Osteocyte (in vitro differentiated cells): ENCODE measurements at places on chromosomes 11 and 22.

GRCh38 chr11:6402061-6402470 is 11.8 kb downstream of the SMPD1 start:
- no peak for DNase-seq

DNA sequence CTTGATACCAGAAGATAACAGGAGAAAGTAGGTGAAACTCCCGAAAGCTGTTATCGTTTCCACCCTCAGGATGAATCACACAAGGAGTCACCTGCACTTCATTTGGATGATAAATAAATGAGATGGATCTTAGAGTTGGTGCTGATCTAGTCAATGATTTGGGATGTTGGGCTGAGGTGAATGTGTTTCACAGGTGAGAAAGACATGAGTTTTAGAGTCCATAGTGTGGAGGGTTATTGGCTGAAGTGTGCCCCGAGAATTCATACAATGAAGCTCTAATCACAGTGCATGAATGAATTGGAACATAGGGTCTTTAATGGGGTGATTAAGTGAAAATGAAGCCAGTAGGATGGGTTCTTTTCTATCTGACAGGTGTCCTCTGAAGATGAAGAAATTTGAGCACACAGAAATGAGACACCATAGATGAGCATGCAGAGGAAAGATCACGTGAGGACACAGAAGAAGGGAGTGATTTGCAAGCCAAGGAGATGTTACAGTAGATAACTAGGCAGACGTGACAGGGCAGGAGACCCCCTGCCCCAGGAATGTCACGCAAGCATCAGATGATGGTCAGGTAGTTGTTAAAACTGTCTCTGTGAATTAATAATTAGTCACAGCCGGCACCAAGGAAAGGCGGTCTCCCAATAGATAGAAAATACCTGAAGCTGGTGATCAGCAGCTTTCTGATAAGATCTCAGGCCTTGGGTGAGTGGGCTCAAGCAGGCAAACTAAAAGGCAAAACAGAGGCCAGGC is 60.3 kb upstream of the IGLL5 start:
- DNase-seq, result no peak

DNA sequence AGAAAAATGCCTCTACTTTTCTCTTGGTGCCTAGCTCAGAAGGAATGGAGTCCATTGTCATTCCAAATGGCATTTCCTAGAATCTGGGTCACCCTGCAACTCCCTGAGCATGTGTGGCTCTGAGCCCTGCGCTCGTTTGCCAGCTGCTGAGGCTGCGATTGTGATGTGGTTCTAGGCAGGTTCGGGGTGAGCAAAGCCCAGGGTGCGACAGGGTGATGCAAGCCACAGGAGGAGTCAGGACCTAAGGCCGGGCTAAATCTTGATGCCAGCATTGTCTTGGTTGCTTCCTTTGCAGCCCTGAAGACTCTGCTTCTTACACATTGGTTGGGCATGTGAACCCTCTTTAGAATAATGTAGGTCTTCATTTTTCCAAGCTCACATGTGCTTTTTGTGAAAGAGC is 131.0 kb downstream of the MORC2 start:
- DNase-seq, result peak; percentile 40

DNA sequence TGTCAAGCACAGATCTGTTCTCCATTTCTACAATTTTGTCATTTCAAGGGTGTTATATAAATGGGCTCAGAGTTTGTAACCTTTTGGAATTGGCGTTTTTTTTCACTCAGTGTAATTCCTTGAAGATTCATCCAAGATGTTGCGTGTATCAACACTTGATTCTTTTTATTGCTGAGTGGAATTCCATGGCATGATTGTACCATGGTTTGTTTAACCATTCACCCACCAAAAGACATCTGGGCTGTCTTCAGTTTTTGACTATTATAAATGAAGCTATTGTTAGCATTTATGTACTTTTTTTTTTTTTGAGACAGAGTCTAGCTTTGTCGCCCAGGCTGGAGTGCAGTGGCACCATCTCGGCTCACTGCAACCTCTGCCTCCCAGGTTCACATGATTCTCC is 2.9 kb downstream of the OOSP1 start:
- DNase-seq, result no peak

GRCh38 chr11:126355926-126356897 is 726 bp downstream of the ST3GAL4 start:
- peak; percentile 89 for DNase-seq

- no peak for DNase-seq
Measured at GRCh38 chr11:76035020-76035419, 171.3 kb downstream of the WNT11 start.

GRCh38 chr22:41772645-41773044 is 27.8 kb upstream of the CCDC134 start:
- no peak for DNase-seq

DNA sequence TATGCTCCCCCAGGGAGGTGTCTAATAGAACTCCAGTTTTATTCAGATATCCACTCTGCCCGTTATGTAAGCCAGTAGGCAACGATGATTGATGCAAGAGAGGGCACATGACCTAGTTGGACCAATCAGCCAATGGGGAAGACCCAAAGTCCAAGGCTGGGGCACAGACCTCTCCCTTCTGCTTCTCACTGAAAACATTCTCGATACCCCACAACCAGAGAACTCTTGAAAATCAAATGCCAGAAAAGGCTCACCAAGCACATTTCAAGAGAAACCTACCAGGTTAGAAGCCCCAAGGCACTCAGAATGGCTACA is 7.4 kb downstream of the HIRA start:
- DNase-seq, result no peak

DNA sequence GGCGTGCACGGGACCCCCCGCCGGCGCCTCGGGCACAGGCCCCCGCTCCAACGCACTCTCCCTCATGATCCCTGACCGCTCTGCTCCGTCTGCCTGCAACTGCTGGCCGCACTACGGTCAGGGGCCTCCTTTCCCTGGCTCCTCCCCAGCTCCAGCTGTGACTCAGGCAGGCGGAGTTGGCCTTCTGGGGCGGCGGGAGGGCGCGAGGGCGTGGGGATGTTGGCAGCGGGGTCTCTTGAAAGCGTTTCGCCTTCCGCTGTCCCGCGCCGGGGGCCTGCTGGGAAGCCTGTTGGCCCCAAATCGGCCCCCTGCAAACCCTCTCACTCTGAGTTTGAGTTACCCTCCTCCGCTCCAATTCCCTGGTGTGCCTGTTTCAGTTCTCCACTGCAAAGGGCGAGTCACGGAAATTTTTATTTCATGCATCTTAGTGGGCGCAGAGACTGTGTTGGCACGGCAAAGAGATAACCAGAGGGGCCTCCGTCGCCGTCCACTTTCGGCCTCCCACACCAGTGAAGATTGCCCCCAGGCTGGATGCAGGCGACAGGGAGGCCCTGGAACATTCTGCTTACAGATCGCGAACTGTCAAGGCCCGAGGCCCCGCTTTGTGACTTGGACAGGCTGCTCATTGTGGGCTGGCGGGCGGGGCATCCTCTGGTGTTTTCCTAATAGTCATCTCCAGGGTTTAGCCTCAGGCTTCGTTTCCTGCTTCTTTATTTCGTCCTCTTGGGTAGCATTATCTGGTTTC is at the start of gene CAVIN3:
Gene CAVIN3 (minus strand): TSS at position 91 of the 745 bp plus-strand sequence. CDS start 25 bp downstream, at position 66.
- DNase-seq, result peak; percentile 88

DNA sequence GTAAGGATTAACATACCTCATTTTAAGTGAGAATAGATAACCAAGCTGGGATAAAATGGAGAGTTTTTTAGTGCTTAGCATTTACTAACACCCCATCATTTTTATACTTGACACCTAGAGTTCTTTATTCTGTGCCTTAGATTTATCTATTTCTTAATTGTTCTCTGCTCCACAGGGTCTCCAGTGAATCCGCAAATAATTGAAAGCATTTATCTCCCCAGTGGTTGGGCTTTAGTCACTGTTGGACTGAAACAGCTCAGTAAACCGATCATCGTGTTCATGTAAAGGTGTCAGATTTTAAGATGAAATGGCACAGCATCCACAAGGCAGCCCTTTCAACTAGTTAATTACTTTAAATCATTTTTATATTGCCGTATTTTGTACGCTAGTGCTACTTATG is 17.8 kb upstream of the GRIA4 start:
- no peak for DNase-seq

DNA sequence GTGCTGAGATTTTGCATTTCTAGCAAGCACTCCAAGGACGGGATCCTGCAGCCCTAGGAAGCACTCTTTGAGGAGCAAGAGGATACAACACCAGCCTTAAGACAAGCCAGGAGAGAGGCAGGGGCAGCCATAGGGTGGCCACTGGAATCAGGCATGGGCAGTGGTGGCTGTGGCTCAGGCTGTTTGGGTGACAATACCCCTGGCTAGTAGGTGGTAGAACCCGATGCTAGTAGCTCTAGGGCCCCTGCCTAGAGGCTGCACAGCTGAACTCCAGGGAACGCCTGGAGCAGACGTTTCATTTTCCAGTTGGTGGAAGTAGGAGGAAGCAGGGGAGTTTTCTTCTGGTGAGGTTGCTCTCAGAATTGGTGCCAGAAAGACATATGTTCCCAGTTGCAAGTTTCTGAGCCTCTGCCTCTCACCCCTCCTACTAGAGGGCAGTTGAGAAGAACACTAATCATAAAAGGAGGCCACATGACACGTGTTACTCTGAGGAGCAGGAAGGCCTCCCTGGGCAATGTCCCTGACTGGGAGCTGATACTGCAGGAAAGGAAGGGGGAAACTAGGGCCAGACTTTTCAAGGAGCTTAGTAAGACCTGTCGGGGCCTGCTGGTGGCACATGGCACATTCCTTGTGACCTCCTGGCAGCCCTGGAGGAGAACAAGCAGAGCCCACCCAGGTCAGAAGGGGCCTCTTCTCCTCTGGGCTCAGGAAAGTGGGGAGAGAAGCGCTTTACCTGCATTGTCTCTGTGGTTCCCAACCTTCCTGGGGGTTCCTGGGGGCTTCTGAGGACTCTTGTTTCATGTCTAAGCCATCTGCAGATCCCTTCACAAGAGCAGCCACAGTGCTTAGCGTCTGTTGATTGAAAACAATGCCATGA is 56.6 kb upstream of the DRD2 start:
- DNase-seq, result no peak

- DNase-seq, result no peak
Measured at GRCh38 chr11:57500515-57500914, 15.0 kb downstream of the SLC43A1 start.

GRCh38 chr11:10680956-10681487 is 12.5 kb downstream of the IRAG1 start:
- DNase-seq, result peak; percentile 60

GRCh38 chr11:613369-613968 is 2.3 kb downstream of the IRF7 start:
- no peak for DNase-seq

DNA sequence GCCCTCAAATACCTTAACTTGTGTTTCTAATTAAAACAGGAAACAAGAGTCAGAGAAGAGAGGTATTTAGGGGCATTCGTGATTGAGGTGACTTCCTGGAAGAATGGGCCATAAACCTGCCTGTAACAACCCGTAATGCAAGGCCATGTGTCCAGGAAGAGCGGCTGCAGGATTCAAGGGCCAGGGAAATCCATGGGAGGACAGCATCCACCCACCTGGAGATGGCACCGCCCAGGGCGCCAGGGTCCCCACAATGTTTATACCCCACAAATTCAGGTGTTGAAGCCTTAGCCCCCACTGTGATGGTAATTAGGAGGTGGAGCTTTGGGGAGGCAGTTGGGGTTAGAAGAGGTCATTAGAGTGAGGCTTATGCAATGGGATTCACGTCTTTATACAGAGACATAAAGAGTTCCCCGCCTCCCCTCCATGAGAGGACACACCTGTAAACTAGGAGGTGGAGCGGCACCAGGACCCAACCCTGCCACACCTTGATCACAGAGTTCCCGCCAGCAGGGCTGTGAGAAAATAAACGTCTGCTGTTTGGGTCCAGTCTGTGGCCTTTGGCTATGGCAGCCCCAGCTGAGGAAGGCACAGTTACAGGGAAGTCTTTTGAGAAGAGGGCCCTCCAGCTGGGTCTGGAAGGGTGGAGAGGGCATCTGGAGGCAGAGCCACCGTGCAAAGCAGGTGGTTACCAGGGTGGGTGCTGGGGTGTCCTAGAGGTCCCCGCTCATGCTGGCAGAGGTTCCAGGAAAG is 1394.3 kb downstream of the TBC1D22A start:
- no peak for DNase-seq

DNA sequence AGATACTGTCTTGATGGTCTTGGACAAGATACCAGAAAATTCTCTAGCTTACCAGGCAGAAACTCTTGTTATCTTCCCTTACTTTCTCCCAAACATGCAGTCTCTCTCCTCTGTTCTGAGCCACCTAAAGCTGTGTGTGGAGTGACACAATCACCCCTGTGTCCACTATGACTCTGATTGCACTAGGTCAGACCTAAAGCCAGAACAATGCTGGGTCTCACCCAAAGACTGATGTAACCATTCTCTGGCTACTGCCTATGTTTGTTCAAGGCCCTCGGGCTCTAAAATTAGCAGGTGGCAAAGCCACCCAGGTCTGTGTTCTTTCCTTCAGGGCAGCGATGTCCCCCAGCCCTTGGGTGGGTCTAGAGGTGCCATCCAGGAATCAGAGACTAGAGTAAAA is 200.5 kb downstream of the KCNA4 start:
- DNase-seq, result no peak

DNA sequence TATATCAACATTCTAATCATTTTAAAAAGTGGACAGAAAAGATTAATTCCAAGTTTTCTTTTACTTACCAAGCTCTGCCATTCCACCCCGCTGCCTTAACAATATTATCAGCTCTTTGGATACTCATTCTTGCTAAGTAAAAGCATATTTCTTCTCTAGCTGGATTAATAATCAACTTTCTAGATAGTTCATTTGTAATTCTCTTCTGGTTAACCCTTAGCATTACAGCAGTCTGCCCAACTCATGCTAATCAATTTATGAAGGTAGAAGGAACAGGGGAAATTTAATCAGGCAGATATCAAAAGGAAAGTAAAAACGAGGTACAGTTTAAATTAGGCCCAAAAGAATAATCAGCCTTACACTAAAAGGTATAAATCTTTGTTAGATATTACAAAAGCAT is 41.0 kb upstream of the SOX6 start:
- DNase-seq, result no peak

DNA sequence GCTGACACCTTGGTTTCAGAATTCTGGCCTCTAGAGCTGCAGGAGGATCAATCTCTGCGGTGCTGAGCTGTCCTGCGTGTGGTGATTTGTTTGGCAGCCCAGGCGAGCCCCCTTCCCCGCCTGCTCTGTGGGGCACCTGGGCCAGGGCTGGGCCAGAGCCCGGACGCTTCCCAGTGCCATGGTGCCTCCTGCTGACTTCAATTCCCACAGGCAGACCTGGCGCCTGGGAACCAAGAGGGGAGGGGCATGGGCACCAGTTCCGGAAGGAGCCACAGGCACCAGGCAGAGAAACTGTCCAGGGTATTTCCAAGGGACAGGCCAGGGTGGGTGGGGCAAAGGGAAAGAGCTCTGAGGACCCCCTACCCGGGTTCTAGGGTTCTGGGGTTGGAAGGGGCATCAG is 197.8 kb downstream of the CTTN start:
- no peak for DNase-seq

GRCh38 chr22:45971408-45972028 is 5.4 kb downstream of the WNT7B start:
- no peak for DNase-seq
